ENCODE measurements at places on chromosomes 1 and 21.

GRCh38 chr1:209311770-209312169, 271.7 kb upstream of the CAMK1G start:
- DNase-seq: no peak

- DNase-seq: peak; percentile 52
Measured at GRCh38 chr1:66266350-66266749, 267.6 kb upstream of the SGIP1 start.

- no peak for DNase-seq
Measured at GRCh38 chr1:59195151-59195550, 101.7 kb upstream of the FGGY start.

- no peak for DNase-seq
Measured at GRCh38 chr1:26357121-26357602, 3.2 kb upstream of the CRYBG2 start.
